Stimulated activated CD4-positive, alpha-beta T cell treated with anti-CD3 and anti-CD28 coated beads, Interleukin-1b, Interleukin-23, amount 100 ng/mL, for 1 hour (primary cell): ENCODE measurements at places on chromosomes 6 and 20.

DNA sequence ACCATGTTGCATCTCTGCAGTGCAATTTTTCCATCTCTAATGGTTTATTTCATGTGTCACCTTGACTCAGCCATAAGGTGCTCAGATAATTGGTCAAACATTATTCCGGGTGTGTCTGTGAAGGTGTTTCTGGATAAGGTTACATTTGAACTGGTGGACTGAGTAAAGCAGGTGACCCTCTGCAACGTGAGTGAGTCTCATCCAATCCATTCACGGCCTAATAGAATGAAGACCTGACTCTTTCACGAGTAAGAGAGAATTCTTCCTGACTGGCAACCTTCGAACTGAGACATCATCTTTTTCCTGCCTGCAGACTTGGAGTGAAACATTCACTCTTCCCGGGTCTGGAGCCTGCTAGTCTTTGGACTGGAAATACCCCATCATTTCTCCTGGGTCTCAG, 77.1 kb upstream of the SLC22A23 start:
- DNase-seq: no peak

DNA sequence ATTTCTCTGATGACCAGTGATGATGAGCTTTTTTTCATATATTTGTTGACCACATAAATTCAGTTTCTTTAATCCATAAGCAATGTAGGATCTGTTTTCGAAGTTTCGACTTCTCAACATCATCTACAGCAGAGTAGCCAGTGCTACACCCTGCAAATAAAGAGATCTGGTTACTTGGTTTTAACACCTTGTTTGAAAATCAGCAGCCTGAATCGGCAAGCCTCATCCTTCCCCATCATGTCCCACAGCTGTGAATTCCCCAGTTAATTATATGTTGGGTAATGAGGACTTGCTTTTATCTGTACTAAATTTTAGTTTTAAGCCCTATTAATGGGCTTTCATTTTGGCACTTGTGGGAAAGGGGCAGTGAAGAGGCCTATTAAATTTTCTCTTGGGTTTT, 80.6 kb downstream of the BMP2 start:
- DNase-seq: no peak

DNA sequence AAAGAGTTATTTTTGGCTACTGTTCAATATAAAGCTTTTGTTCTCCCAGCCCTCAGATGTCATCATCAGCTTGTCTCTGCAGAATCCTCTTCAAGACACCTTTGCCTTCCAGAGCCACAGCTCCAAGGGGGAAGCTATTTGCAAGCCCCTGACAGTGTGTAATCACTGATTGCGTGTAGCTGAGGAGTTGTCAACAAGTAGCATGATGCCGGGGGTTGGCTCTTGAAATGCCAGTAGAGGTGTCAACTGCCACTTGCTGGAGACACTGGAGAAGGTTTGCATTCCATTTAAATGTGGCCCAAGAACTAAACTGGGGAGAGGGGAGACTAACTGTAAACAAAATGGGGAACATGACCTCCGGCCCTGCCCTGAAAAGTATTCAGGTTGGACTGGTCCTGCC, 44.3 kb upstream of the PDYN start:
- no peak for DNase-seq

DNA sequence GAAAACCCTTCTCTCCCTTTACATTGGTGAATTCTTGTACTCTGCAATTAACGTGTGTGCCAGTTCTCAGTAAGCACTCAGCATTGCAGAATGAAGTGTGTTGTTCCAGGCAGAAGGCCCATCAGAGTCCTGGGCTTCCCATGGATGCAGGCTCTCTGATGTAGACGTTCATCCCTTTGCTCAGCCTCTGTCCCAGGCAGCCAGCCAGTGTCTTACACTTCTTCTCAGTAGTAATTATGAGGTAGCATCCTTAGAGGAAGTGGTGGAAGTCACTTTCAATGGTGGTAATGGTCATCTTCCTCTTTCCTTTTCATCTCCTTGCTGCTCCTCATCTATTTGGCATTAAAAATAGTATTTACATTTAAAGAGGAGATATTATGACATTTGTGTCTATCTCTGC, 66.7 kb upstream of the FYN start:
- DNase-seq: no peak

GRCh38 chr20:16930656-16931055, 182.5 kb downstream of the OTOR start:
- no peak for DNase-seq

DNA sequence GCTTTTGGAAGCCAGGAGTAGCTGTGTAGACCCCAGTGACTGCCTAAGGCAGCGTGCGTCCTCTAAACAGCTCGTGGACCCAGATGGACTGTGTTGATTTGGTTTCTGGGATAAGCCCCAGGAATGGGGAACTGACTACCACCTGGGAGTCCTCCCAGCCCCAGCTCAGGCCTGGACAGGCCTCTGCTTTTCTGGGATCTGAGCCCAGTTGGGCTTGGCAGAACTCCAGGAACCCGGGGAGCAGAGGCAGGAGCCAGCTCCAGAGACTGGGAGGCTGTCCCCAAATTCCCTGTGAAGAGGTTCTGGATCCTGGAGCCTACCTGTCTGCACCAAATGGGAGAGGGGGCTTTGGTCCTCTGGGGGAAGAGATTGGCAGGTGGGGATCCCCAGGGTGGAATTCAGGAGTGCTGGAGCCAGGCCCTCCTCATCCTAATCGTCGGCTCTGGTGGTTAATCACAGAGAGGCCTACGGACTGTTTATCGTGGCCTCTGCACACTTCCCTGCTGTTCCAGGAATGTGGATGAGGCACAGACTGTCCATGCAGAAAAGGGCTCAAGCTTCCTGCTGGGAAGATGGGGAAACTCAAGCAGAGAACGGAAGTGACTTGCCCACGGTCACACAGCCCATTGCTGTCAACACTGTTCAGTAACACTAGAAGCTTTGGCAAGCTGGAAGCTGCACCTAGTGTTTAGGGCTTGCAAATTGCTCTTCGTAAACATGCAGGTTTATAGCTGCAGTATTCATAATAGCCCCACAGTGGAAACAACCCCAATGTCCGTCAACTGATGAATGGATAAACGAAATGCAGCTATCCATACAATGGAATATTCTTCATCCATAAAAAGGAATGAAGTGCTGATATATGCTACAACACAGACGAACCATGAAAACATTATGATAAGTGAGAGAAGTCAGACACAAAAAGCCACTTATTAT, 100.6 kb downstream of the KCNB1 start:
- DNase-seq: no peak

- DNase-seq: no peak
These were observed 25.4 kb upstream of the ASIP start for GRCh38 chr20:34215711-34216381.

DNA sequence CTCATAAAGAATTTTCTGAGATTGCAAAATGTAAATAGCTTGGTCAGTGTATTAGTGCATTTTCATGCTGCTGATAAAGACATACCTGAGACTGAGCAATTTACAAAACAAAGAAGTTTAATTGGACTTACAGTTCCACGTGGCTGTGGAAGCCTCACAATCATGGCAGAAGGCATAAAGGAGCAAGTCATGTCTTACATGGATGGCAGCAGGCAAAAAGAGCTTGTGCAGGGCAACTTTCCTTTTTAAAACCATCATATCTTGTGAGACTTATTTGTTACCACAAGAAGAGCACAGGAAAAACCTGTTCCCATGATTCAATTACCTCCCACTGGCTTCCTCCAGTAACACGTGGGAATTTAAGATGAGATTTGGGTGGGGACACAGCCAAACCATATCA, 112.7 kb upstream of the HDDC2 start:
- DNase-seq: no peak

DNA sequence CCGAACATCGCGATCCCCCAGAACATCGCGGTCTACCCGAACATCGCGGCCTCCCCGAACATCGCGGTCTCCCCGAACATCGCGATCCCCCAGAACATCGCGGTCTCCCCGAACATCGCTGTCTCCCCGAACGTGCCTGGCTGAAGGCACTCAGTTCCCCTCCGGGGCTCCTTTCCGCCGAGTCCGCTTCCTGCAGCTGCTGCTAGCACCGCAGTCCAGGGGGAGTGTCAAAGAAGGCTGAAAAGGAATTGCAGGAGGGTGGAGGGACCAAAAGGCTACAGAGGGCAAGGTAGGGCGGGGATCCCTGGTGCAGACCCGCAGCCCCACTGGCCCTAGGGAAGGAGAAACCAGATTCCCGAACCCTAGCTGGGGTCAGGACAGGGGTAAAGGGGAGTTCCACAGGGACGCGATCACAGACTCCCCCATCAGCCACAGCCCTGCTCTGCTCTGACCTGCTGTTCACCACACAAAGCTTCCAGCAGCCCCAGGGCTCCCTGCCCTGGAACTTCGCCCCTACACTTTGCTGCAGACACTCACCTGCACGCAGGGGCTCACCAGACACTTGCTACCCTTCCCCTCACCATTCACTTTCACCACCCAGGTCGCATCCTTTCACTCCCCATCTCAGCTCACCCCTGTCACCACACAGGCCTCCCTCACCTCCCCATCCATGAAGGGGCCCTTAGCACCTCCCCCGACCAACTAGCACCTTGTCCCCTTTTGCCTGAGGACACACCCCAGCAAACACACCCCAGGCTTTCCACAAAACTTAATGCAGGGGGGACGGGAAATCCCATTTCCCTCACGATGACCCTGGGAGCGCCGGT, 1.7 kb downstream of the ULBP1 start:
- DNase-seq: no peak

DNA sequence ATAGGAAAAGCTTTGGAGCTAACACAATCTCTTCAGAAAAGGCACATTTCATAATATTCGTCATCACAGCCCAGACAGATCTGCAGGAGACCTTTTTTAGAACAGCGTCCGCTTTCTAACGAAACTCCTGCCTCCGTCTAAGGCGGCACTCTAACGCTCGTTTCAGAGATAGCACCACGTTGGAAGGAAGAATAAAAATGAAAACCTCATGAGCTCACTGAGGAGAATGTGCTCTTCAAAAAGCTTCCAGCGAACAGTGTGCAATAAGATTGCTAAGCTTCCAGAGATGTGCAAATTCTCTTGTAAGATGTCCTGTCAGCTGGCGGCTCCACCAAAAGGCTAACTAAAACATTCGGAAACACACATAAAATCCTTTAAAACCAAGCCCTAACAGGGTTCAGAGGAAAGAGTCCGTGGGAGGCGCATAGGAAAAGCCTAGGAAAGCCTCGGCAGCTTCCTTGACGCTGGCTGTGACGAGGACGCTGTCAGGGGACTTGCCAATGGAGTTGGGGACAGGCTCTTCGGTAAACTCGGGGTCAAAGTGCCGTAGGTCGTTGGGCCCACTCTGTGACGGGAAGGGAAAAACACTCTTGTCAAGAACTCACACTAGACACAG, 117.6 kb upstream of the SLC2A12 start:
- DNase-seq: no peak
